Hematopoietic multipotent progenitor cell treated with erythropoietin and hydrocortisone succinate and interleukin-3 and kit ligand, for 17 days (in vitro differentiated cells): ENCODE measurements at places on chromosomes 4 and X.

- DNase-seq: no peak
These were observed 653.0 kb downstream of the C4orf33 start for GRCh38 chr4:129748991-129749390.

GRCh38 chrX:15674514-15674840 is 9.9 kb upstream of the CLTRN start:
- DNase-seq: no peak

- no peak for DNase-seq
These were observed 75.4 kb downstream of the FAT4 start for GRCh38 chr4:125390126-125390525.

DNA sequence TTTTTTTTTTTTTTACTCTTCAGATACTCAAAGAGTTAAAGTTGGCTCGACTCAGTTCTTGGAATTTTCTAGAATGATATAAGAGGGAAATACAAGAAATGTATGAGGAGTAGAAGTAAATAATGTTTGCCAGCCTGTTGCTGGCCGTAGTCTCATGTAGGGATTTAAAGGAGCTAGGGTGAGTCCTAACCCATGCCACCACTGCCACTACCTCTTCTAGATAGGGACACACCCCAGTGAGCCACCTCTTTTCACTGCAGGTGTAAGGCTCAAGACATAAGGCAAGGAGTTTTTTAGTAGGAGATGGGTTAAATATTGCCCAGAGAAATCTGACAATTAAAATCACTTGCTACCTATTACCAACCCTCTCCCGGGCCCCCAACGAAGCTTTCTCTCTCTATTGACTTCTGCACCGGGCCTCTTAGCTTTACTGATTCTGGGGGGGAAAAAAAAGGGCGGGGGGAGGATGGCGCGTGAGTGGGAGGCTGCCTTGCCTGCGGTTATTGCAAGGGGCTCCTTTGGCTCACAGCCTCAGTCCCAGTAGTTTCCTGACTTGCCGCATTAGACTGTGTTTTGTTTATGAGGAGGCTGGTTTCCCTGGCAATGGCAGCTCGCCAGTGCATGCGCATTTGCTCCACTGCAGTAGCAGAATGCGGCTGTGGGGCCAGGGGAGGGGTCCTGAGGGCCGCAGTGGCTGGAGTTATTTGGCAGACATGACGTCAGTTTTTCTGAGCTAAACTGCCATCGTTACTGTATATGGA is 3.0 kb downstream of the LINC00632 start:
- DNase-seq: no peak

DNA sequence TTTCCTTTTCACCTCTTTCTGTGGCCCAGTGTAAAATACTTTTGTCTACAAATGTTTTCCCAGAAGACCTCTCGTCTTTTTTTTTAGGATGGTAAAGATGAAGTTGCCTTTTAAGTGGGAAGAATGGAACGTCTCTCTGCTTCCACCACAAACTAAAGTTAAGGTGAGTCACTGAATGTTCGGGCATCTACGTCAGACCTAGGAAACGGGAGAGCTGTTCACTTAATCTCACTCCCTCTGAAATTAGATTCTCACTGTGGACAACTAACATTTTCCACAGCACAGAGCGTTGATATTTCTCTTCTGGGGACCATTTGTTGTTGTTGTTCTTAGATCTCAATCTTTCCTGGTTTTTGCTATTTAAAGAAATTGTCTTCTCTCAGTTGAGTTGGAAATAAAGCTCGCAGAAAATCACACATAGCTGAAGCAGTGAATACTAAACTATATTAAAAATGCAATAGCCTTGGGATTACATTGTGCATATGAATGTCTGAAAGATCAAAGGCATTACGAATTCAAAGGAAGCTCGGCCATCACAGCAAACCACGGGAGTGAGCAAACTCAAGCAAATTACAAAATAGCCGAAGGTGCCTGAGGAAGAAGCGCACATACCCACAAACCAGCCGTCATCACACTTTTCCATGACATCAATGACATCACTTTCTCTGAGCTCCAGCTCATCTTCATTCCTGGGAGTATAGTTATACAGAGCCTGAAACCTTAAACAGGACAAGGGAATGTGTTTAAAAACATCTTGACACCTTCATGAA is 53.9 kb upstream of the PDLIM3 start:
- DNase-seq: no peak

DNA sequence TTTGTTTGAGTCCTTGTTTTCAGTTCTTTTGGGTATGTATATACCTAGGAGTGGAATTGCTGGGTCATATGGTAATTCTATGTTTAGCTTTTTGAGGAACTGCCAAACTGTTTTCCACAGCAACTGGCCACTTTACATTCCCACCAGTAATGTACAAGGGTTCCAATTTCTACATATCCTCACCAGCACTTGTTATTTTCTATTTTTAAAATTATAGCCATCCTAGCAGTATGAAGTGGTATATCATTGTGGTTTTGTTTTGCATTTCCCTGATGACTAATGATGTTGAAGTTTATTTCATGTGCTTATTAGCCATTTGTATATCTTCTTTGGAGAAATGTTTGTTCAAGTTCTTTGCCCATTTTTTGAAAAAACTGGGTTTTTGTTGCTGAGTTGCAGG is 39.6 kb downstream of the TMEM164 start:
- DNase-seq: no peak

- no peak for DNase-seq
These were observed 21.3 kb upstream of the FTHL17 start for GRCh38 chrX:31092970-31093638.

- no peak for DNase-seq
These were observed 58.2 kb upstream of the DIPK2B start for GRCh38 chrX:45258731-45259402.

GRCh38 chr4:121765971-121766538 is 1.1 kb upstream of the SMIM43 start:
- no peak for DNase-seq

DNA sequence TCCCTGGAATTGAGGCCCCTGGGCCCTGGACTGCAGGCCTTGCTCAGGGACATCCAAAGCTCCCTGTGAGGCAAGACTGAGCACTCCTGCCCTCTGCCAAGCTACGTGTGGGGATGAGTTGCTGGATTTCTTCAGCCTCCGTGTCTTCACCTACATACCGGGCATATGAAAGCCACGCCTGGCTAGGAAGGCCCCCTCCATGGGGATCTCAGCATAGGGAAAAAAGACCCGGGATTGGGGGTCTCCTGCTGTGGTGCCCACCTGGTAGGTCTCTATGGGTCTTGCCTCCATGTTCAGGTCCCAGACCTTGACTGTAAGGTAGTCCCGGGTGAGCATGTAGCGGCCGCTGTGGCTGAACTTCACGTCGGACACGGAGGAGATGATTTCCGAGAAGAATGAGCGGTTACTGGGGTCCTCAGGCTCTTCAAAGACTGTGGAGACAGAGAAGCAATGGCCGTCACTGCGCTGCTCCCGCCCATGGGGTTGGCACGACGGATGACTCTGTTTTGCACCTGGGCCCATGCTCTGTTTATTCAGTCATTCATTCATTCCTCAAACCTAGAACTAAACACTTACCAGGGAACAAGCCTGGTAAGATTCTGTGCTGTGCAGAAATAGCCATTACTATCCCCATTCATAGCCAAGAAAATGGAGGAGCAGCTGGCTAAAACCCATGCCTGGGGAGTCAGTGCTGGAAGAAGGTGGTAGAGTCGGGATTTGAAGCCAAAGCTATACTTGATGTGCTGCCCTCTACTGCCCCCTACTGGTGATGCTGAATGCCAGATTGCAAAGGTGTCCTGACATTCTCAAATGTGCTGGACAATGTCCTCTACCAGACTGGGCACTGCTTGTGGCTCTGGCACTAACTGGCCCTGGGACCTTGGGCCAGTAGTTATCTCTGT is 63.9 kb downstream of the WFS1 start:
- peak; percentile 52 for DNase-seq

GRCh38 chr4:102809691-102810090 is 17.7 kb downstream of the UBE2D3 start:
- DNase-seq: no peak

DNA sequence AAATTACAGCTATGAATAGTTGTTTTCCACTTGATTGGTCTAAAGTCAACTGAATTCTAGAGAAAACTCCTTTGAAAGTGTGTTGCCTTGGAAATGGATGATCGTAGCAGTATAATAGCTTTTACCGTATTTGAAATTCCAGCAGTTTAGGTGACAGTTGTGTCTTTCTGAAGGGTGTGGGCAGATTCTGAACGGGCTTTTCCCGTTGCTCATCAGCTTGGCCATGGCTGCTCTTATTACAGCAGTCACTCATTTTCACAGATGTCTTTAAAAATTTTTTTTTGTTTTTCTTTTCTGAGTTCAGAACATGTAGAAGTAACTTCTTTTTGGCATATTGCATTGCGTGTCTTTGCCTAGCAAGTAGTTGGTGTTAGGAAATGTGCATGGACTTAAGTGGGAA is 69.6 kb upstream of the SLC4A4 start:
- no peak for DNase-seq

- no peak for DNase-seq
These were observed 512 bp downstream of the NOP14 start for GRCh38 chr4:2962614-2963174.

GRCh38 chr4:80125252-80126177 is 52.5 kb upstream of the ANTXR2 start:
- DNase-seq: no peak

DNA sequence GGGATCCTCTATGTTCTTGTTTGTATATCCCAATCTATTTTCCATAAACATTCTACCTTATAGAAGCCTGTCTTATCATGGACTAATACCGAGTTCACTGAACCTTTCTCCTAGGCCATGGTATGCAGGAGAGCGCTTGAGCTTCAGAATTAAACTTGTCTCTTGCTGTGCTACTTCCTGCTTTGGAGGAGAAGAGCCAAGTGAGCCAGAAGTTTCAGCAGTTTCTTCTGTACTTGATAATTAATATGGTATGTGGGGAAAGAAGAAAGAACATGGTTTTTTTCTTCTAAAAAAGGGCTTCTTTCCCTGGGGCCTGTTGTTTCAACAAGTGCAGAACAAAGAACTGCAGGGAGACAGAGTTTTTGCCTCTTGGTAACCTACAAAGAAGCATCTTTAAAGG is 172.8 kb downstream of the ATG4A start:
- DNase-seq: no peak

DNA sequence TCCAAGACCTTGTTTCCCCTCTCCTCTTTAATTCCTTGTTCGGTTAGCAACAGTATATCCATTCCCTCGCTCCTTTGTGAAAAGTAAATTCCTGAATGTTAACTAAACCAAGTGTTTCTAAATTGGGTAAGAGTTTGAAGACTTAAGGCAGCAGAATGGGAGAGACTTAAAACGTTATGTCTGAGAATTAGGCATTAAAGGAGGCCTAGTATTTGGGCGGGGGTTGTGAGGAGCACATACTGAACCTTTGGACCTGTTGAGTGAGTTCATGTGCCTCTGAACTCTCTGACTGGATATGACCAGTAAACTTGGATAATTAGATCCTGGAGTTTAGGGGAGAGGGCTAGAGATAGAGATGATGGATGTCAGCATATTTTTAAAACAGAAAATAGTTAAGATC is 1.2 kb downstream of the MSMO1 start:
- DNase-seq: peak; percentile 22

DNA sequence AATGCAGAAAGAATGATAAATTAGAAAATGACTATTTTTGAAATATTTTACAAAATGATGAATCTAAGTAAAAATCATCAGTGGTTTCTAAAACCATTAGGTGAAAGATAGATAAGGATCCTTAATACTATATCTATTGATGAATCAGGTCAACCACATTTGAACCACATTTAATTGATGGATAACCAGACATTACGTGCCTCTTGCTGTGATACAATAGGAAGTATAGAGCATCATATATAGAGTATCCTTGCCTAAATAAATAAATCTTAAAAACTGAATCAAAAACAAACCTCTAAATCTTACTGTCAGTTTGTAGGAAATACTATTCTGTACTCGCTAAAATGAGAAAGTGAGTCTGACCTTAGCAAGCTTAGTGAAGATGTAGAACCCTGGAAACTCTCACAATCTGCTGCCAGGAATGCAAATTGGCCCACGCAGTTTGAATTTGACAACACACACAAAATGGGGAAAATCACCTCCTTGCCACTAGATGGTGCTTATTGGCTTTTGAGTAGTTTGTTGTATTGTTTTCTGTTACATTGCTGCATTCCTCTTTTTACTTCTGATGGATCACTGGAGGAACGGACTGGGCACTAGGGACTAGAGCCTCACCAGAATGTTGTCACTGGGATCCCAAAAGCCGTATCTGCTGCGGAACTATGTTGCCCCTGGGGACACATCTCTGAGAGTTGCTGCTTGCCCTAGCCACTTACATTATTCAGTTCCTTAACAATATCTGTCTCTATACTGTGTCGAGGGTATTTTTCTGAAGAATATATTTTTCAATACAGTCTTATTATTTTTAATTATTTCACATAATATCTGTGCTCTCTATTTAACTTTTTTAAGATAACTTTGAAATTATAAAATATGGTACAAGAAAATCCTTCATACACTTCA is 25.4 kb upstream of the SLAIN2 start:
- DNase-seq: peak; percentile 69

DNA sequence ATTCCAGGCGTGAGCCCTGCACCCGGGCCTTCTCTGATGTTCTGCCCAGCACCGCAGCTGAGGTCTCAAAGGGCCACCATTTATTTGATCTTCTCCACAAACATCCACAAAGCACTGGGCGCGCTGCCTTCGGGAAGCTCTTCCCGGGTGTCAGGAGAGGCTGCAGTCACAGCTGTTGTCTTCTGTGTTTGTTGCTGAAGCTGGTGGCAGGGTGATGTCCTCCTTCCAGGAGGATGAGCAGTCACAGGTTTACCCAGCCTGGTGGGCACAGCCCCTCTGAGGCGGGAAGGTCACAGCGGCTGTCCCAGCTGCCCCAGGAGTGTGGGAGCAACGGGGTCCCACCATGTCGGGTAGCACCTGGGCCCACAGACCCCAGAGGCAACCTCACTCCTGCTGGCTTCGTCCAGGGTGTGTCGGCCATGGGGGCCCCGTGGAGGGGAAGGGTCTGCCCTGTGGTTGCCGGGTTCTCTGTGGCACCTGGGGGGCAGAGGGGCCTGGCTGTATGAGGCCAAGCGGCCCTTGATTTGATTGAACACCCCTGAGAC is 27.6 kb downstream of the FGFRL1 start:
- no peak for DNase-seq

- no peak for DNase-seq
These were observed 30.7 kb downstream of the HS3ST1 start for GRCh38 chr4:11397819-11398610.

- no peak for DNase-seq
These were observed 504.8 kb upstream of the BOD1L1 start for GRCh38 chr4:14132301-14132700.

- no peak for DNase-seq
These were observed 14.0 kb downstream of the PDGFC start for GRCh38 chr4:156957556-156957955.

- DNase-seq: no peak
These were observed 17.5 kb downstream of the CXCL13 start for GRCh38 chr4:77623091-77623490.

DNA sequence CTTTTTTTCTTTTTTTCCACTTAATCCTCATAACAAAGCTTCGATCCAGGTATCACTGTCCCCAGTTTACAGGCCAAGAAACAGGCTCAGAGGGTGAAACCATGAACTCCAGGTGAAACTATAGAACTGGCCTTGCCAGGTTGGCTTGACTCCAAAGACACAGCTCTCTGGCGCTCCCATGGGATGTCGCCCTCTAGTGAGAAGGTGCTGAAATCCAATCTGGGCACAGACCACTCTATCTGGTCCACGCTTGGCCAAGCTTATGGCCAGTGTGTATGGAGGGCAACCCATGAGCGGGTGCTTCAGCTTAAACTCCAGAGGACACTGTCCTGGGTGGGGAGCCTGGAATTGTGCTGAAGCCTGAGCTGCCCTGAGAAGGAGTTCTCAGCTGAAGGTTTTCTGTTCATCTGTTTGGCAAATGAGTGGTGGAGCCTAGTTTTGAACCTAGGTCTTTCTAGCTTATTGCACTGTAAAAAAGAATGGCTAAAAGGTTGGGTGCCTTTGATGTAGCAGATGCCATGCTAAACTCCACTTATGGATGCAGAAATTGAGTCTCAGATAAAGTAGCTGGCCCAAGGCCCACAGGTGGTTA is 70.5 kb downstream of the SEL1L3 start:
- peak; percentile 14 for DNase-seq
